ENCODE measurements at places on chromosomes 12 and 14.

- DNase-seq, result no peak
Observed at GRCh38 chr12:42786400-42787148, 197.0 kb upstream of the PRICKLE1 start.

DNA sequence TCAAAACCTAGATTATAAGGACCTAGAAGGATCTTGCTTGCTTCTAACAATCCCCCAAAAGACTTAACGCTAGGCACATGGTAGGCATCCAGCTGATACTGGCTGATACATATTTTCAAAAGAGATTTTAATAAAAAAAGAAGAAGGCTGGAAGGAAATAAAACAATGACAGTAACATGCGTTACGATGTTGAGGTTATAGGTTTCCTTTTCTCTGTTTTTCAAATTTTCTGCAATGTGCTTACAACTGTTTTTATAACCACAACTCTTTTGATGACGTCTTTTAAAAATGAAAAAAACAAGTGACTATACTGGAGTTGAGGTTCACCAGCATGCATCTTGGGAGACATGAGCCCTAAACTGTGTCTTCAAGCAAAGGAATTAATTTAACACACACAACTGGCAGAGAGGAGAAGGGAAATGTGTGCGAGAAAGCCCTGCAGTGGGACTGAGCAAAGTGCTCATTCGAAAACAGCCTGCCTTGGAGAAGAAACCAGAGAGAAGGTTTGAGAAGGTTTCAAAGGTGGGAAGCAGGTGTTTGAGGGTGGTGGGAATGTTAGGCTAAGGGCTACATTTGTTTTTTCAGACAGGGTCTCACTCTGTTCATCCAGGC lies 80.4 kb downstream of the DUSP16 start:
- no peak for DNase-seq

- DNase-seq, result no peak
Observed at GRCh38 chr12:466039-466438, 6.3 kb downstream of the B4GALNT3 start.

DNA sequence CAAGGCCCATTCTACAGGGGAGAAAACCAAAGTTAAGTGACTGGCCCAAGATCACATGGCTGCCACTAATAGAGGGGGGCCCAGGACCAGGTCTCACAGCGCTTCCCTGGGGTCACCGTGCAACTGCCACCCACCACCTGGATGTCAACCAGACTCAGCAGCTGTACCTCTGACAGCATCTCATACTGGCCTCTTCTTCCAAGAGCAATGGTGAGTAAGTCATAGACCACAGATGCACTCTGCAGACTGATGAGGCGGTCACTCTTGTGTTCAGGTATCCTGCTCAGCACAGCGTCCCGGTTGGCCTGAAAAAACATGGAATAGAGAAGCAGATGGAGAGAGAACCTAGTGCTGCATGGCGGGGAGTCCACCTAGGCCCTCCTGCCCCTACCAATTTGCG lies 139.9 kb downstream of the TTC7B start:
- no peak for DNase-seq

- no peak for DNase-seq
Observed at GRCh38 chr12:78966926-78967325, 102.4 kb downstream of the SYT1 start.

DNA sequence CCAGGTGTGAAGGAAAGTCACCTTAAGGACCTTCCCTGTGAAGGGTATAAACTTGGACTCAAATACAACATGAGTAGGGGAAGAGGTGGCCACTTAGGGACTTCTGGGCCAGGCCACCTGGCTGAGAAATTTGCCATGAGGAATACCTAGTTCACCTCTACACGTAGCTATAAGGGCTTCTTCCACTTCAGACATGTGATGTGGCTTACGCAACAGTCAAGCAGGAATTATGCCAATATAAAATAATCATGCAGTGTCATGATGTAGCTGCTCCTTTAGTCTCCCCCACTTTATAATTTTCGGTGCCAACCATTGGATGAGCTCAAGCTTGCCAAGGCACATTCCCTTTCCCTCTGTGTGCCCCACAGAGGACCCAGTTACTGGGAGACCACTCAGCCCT lies 166.6 kb upstream of the BCL2L14 start:
- DNase-seq, result no peak
